ENCODE measurements at places on chromosomes 6 and 20.

DNA sequence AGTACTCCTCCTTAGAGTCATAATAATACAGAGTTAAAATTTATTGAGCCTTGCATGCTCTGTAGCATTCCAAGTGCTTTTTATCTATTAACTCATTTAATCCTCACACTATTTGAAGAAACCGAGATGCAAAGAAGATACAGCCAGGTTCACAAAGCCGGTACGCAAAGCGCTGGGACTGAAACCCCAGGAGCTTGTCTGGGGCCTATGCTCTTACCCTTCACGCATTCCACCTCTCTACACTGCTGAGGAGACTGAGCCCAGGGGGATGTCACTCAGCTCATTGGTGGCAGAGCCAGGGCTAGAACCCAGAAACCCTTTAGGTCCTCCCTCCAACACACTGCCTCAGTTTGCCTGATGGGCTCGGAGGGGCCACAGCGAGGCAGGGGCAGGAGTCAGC is 19.7 kb upstream of the MRPS18A start:
- no peak for DNase-seq

DNA sequence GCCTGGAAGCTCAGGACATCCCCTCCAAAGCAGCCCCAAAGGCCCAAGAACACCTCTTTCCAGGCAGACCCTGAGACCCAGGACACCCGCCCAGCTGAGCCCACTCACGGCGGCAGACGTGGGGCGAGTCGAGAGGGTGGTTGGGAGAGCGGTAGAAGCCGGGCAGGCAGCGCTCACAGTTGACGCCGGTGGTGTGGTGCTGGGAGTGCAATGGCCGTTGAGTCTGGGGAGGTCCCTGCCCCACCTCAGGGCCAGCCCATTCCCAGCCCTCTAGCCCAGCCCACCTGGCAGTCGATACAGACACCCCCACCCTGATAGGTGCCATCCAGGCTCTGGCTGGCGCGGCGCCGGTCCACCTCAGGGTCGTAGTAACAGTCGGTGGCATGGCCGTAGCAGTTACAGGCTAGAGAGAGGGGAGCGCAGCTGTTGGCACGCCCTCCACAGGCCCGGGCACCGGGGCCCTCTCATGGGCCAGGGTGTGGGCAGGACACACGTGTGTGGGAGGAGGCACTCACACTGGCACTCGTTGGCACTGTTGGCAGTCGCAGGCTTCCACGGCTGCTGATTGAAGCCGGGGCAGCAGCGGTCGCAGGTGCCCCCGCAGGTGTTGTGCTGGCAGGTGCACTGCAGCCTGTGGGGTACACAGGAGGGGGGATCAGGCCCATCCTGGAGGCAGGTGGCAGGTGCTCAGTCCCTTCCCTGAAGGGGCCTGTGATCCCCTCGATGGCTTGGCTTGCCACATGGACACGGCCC is 20.5 kb downstream of the LAMA5 start:
- no peak for DNase-seq

- DNase-seq = peak; percentile 59
Observed at GRCh38 chr6:134097114-134097707, 44.8 kb upstream of the SLC2A12 start.

DNA sequence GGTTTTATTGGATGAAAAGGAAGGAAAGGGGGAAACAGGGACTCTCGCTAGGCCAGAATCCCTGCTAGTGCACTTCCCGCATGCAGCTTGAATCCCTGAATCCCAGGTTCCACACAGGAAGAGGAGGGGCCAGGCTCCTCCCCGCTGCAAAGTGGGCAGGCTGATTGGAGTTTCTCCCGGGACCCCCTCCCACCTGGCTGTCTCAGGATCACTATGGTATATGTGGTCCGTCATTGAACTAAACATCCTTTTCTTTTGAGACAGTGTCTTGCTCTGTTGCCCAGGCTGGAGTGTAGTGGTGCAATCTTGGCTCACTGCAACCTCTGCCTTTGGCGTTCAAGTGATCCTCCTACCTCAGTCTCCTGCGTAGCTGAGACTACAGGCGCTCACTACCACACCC is 70.7 kb downstream of the FAM50B start:
- no peak for DNase-seq

DNA sequence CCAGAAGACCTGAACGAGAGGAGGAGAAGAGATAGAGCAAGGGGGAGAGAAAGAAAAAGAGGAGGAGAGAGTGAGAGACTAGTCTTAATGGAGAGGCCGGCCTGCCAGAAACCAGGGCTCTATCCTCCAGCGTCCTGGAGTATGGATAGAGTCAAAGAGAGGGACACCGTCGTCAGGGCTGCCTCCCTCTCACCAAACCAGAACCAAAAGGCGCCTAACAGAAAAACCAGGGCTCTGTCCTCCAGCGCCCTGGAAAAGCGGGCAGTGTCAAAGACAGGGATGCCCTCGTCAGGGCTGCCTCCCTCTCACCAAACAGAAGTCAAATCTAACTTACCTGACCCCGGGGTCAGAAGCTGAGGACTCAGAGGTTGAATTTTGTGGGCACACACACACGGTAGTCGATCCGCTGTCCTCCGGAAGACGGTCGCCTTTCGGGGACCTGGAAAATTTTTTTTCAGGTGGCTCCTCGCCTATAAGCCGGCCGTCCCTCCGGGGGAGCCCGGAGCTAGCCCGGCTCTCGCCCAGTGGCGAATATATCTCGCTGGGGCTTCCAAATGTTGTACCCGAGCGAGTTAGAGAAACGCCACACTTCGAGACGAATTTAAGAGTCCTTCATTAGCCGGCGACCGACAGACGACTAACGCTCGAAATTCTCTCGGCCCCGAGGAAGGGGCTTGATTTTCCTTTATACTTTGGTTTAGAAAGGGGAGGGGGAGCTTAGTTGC is 148.2 kb downstream of the TRIM27 start:
- DNase-seq = no peak

GRCh38 chr6:45272626-45273025 is 55.5 kb upstream of the RUNX2 start:
- no peak for DNase-seq

- DNase-seq = no peak
Observed at GRCh38 chr20:3135507-3136070, 24.1 kb downstream of the FASTKD5 start.

DNA sequence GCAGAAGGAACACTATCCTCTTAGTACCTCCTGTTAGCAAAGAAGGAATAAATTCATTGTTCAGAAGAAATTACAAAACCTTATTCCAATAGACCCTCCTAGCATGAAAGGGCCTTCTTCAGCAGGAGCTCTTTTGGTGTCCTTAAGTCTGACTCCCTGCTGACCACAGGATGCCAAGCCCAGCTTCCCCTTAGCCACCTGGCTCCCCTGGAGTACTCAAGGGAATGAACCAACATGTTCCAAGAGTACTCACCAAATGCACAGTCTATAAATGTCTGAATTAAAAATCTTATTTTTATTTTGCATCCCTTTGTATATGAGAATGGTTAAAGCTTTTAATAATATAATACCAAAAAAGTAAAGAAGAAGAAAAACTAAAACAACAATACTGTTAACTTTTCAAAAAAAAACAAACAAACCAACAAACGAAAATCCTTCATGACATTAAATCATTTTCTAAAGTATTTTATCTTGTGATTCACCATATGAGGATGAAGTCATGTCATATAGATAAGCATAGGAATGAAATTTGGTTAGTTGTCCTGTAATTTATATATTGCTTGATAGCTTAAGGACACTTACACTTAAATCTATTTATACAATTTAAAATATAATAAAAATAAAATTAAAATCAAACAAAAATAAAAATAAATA is 1355.1 kb downstream of the HACE1 start:
- no peak for DNase-seq

DNA sequence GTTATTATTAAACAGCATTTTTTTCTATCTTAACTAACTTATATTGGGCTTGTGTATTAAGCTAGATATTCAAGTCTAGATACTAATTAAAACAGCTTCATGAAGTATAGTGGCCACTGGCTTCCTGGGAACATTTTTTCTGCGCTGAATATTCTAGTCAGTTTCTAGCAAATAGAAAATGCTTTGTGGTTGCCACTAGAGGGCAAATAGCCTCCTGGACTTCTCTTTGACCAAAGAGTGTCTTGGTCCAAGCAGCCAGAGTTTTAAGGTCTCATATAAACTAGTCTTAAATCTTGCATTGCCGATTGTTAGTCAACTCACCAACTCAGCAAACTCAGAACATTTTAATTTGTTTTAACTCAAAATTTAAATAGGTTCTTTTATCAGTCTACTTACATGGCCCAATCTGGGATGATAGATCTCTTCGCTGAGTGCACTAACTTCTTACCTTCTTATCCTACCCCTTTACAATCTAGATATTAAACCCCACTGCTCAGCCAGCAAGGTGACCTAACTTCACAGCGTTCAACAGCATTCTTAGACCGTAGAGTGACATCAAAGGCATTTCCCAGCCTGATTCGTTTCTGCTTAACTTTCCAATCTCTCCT is 24.6 kb upstream of the ID4 start:
- DNase-seq = no peak

GRCh38 chr6:73062130-73062529 is 163.2 kb downstream of the KHDC1L start:
- no peak for DNase-seq

DNA sequence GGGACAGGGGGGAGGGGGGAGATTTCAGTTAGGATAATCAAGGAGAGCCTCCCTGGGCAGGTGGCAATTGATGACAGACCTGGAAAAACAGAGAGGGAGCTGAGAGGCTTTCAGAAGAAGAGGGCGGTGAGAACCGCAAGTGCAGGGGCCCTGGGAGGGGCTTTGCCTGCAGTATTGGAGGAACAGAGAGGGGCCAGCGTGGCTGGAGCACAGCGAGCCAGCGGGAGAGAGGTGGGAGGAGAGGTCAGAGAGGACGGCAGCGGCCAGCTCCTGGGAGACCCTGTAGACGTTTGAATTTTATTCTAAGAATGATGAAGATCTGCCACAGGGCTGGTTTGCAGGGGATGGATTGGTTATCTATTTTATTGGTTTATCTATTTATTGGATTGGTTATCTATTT is 34.5 kb upstream of the NOL4L start:
- DNase-seq = no peak

- DNase-seq = no peak
Observed at GRCh38 chr20:25014816-25015215, 22.3 kb upstream of the APMAP start.

DNA sequence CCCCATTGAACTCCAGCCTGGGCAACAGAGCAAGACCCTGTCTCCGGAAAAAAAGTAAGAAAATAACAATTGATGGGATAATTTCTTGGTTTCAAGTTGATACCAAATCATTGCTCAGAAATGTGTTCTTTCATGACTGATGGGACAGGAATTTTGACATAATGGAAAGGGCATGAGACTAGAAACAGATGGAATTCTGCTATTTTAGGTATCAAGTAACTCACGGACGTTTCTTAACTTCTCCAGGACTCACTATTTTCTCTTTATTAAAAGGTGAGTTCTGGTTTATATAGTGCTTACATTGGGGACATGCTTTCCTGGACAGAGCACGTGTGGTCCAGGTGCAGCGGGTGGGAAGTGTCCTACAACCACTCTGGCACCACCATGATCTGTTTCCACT is 6.0 kb upstream of the DSP start:
- DNase-seq = no peak

GRCh38 chr20:58531063-58531462 is 15.9 kb upstream of the APCDD1L start:
- no peak for DNase-seq

GRCh38 chr6:42269974-42270510 is 52.4 kb upstream of the MRPS10 start:
- no peak for DNase-seq

DNA sequence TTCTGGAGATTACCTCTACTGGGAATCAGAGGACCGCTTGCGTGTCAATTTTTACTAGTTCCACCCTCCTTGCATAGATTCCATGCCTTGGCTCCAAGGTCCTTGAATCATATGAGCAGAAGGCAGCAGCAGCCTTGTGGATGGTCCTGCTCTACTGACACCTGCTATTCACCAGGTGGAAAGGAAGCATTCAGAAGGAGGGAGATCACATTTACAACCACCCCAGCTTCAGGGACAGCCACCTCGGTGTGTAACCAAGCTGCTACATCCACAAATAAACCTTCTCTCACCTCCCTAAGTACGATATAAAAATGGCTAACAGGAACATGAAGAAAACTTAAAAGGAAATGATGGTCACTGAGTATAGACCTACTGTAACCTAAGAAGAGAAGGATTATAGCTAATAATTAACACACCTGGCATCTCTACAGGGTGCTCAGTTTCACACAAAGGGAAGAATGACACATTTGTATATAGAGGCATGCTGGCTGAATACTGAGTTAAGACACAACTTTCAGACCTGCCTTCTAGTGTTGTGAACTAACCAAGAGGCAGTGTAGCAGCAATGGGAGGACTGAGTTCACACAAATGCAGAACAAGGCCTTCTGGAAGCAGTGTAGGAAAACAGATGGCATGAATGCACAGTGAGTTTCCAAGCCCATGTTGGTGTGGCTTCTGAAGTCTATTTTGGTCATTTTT is 46.3 kb upstream of the SRPK1 start:
- DNase-seq = no peak

- DNase-seq = no peak
Observed at GRCh38 chr6:157928428-157928827, 53.2 kb upstream of the SYNJ2 start.

- no peak for DNase-seq
Observed at GRCh38 chr6:153106021-153106420, 25.1 kb downstream of the RGS17 start.

DNA sequence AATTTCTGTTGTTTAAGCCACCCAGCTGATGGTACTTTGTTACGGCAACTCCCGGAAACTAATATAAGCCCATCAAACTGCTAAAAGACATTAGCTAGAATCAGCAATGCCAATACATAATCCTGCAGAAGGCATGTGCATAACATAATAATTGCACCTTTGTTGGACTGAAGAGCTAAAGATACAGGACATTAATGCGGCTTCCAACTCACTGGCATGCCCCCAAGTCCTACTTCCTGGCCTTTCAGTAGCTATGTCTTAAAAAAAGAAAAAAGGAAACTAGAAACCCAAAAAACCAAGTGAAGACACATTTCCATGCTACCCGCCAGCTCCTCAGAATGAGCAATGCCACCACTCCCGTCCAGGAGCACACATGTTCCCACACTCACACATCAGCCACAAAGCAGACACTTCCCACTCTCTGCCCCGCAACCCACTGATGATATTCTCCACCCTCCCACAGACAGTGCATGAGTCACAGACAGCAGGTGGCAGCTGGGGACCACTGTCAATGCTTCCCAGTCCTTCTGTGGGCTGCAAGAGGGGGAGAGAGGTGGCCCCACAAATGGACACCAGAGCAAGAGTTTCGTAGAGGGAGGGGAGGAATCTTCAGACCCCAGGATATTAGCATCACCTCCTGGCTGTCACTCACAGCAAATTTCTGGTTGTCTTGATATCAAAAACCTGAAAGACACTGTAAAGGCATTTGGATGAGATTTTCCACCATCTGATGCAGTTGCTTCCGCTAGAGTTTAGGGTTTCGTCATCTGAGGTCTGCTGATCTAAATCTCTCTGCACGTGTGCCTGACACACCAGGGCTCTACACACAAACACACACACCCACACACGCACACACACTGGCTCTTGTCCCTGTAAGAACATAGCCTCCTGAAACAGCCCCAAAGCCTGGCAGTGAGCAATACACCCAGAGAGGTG is 32.8 kb downstream of the GFOD1 start:
- DNase-seq = peak; percentile 45

GRCh38 chr20:13515291-13515690 is 123.4 kb downstream of the TASP1 start:
- DNase-seq = no peak

- DNase-seq = peak; percentile 20
Observed at GRCh38 chr6:33426590-33427511, 7.0 kb downstream of the SYNGAP1 start.

GRCh38 chr6:3226481-3227362 is 731 bp downstream of the TUBB2B start:
- DNase-seq = peak; percentile 54
